Stimulated activated CD4-positive, alpha-beta T cell treated with anti-CD3 and anti-CD28 coated beads, Interleukin-4, amount 100 ng/mL, for 4 hours (primary cell): ENCODE measurements at places on chromosomes 16 and 17.

DNA sequence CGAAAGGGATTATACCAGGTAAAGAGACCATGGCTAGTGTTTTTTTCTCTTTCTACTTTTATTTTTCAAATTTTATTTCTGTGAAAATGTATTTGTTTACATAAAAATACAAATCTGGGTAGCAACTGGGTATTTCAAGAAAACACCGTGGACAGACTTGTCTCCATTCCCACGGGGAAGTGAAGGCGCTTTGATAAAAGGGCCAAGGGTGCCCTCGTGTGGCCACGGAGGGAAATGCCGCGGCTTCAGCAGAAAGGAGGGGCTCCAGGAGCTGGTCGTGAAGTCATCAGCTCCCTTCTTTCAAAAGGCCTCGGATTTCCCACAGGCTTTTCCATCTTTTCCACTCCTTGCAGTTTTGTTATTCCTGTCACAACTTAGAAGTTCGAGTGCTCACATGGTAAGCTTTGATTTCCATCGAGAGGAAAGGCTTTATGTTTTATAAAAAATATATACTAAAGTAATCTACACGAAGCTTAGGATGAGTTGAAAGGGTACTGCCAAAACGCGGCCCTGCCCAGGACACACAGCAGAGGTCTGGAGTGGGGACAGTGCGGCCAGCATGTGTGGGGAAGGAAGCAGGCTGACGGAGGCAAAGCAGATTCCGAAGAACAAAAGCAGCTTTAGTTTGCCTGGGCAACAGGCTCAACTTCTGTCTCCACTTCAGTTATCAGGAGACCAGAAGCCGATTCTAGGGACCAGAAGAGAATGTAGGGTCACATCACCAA, 15.3 kb upstream of the MNT start:
- DNase-seq = peak; percentile 82

- no peak for DNase-seq
Observed at GRCh38 chr17:55659661-55660060, 63.0 kb downstream of the TMEM100 start.

DNA sequence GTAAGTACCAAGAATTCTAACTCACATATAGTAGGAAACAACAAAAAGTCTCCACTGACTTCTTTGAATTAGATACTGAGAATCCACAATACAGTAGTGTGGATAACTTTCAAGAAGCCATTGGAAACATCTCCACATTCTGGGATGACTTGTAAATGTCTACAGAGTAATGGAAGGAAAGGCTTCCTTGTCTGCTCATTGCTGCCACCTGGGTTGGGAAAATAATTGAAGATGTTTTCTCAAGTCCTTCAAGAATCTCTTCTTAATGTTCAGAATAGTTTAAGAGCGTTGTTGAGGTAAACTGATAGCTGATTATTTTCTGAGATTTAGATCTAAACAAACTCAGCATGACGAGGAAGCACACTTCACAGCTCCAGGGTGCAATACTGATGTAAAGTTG, 14.0 kb downstream of the CPSF4L start:
- DNase-seq = no peak

- DNase-seq = peak; percentile 37
Observed at GRCh38 chr17:80260791-80261158, at the start of gene RNF213. TSS of gene RNF213 (plus strand) at chr17:80260852. CDS start at chr17:80263682, 2,830 bp downstream.

GRCh38 chr16:483341-484075, 44.0 kb upstream of the CAPN15 start:
- no peak for DNase-seq

DNA sequence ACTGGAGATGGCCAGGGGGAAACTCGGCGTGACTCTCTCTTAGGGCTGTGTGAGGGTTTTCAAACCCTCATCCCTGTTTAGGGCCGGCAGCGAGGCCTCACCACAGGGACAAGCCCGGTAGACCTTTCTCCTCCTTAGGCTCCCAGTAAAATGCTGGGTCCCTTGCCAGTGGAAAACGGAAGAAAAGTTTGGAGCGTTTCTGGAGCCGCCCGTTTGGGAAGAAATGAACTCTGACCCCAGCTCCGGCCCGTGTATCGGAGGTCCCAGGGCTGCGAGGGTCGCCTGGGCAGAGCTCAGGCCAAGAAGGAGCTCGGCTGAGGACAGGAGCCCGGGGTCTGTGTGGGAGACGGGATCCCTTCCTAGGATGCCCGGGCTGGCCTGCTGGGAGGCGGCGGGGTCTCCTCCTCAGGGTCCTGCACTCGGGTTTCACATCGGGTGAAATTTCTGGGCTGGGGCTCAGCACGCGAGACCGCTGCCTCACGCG, 23.2 kb downstream of the ZNF213 start:
- no peak for DNase-seq

GRCh38 chr17:21027031-21027430, 15.8 kb downstream of the USP22 start:
- no peak for DNase-seq

GRCh38 chr17:32314636-32315035, 27.3 kb downstream of the C17orf75 start:
- no peak for DNase-seq

GRCh38 chr17:66302761-66303626, 581 bp downstream of the PRKCA start:
- DNase-seq = peak; percentile 33

- DNase-seq = no peak
Observed at GRCh38 chr17:79654350-79654959, 43.6 kb upstream of the RBFOX3 start.

DNA sequence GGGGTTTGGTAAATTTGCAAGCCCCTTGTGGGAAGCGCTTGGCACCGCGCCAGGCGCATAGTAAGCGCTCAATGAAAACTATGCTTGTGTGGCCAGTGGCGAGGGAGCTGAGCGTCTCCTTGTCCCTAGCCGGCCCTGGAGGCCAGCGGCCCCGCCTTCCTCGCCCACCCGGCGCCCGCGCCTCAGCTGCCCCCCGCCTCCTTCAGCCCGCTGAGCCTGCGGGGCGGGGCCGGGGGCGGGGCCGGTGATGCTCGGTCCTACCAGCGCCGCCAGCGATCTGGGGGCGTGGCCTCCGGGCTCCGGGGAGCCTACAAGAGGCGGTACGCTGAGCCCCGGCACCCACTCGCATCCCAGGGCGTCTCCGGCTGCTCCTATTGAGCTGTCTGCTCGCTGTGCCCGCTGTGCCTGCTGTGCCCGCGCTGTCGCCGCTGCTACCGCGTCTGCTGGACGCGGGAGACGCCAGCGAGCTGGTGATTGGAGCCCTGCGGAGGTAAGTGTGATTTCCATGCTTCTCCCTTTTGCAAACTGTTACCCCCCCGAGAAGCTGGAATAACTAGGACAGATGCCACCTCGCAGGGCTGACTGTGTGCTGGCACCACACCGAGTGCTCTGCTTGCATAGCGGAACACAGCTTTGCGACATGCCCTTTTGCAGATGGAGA, at the start of gene CRISPLD2:
TSS of gene CRISPLD2 (plus strand) at position 342 of the 661 bp plus-strand sequence. CDS start 18,511 bp downstream, outside the sequence.
- DNase-seq = peak; percentile 86

GRCh38 chr17:36149296-36149820, 27.1 kb downstream of the TBC1D3B start:
- DNase-seq = no peak

DNA sequence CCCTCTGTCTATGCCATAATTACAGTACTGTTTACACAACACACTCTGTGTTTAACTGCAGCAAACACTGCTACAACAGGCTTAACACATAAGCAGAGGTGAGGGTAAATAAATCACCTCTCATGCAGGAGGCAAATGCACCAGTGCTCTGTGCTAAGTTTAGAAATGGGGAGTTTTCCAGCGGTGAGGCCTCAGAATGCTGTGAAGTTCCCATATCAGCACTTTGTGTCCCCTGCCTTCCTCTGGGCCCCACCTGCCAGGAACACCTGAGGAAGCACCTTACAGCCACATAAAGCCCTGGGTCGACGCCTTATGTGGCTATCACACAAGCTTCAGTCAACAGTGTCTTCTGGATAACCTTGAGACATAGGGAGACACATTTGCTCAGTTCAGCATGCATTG, 304.5 kb downstream of the HAPSTR1 start:
- no peak for DNase-seq

DNA sequence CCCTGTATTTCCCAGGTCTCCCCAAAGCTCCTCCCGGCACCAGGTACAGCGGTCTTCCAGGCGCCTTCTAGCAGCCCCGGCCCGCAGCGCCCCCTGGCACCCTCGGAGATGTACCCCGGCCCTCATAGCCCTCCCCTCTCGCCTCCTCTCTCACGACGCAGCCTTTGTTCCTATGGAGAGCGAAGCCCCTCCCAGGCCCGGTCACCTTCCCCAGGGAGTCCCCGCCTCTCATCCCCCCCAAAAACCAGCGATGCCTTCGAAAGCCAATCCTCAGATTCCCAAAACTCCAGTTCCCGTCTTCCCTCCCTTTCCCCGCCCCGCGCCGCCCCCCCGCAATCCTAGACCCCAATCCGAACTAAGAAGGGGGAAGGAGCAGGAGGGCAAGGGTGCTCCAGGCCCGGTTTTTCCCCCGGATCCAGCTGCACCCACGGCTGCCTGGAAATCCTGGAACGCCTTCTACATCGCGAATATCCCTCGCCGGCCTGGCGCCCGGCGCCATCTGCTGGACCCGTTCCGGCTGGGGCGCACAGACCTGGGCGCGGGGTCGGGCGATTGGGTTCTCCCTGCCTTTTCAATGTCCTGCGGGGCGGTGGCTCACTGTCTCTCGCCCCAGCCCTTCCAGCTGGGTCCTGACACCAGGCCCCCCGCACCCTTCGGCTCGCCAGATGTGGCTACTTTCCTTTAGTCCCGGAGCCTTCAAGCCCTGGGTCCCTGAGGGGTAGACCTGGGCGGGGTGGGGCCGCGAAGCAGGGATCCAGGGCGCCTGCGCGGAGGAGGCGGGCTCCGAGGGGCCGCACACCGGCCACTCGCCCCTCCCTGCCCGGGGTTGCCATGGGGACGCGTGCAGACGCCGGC, at the start of gene DNAH2:
TSS of gene DNAH2 (plus strand) at position 844 of the 855 bp plus-strand sequence. CDS start 1,991 bp downstream, outside the sequence.
- DNase-seq = peak; percentile 50

GRCh38 chr16:51222016-51222415, 70.9 kb upstream of the SALL1 start:
- DNase-seq = no peak
